ENCODE measurements at places on chromosomes 2 and 18.

GRCh38 chr2:241020629-241021190 lies 22.3 kb downstream of the SNED1 start:
- no peak for DNase-seq

GRCh38 chr2:16817305-16818202 lies 151.9 kb upstream of the CYRIA start:
- no peak for DNase-seq

DNA sequence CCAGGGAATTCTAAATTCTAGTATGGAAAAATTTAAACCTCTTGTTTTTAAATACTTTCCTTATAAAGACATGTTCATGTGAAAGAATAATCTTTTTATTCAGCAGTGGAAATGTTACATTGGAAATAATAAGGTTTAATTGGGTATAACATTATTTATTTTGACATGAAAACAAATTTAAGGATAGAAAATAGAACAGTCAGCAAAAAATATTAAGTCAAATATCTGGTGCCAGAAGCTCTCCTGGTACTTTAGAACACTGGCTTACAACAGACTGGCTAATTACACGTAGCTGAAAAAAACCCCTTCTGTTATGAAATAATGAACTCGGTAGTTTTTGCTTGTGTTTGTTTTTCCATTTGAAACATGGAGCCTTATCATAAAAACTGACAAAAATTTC lies 447.9 kb downstream of the DSEL start:
- DNase-seq = no peak

GRCh38 chr18:3605486-3605952 lies 155.5 kb downstream of the TGIF1 start:
- DNase-seq = no peak

DNA sequence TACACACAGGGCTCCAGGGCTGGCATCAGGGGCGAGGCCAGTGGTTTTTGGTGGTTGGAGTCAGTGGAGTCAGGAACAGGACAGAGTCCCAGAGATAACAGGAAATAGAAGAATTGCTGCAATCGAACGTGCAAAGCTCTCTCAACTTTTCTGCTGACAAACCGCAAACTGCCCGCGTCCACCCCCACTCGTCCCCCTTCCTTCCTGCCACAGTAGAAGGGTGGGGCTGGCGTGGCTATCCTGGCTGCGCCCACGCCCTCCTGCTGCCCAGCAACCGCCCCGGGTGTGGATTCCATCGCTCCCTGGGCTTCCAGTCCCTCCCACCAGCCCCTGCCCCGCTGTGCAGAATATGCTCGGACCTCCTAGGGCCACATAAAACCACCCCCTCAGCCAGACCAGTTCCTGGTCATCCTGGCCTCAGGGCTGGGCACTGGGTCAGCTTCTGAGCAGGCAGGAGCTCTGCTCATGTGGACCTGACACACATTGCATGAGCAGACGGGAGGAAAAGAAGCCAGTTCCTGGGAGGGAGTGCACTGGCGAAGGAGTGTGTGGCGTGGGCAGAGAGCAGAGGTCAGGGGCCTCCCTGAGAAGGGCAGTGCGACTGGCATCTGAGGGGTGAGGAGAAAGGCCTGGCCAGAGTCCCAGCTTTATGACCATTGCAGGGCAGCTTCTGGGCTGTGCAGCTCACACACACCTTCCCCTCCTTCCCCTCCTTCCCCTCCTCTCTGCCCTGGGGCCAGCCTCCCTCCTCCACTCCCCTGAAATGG lies 85.4 kb upstream of the ATG16L1 start:
- peak; percentile 42 for DNase-seq

DNA sequence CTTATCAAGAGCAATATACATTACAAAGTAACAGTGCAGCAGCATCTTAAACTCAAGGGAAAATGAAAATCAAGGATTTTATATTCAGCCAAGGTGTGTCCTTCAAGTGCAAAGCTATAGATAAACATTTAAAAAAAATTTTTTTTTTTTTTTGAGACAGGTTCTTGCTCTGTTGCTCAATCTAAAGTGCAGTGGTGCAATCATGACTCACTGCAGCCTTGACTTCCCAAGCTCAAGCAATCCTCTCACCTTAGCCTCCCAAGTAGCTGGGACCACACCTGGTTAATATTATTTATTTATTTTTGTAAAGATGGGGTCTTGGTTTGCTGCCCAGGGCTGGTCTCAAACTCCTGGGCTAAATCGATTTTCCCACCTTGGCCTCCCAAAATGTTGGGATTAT lies 9.0 kb downstream of the CDKL4 start:
- DNase-seq = no peak

- DNase-seq = no peak
These were observed 49.1 kb upstream of the SLC14A2 start for GRCh38 chr18:45566025-45566740.

- peak; percentile 84 for DNase-seq
These were observed 63.3 kb upstream of the ALPP start for GRCh38 chr2:232315049-232315922.

DNA sequence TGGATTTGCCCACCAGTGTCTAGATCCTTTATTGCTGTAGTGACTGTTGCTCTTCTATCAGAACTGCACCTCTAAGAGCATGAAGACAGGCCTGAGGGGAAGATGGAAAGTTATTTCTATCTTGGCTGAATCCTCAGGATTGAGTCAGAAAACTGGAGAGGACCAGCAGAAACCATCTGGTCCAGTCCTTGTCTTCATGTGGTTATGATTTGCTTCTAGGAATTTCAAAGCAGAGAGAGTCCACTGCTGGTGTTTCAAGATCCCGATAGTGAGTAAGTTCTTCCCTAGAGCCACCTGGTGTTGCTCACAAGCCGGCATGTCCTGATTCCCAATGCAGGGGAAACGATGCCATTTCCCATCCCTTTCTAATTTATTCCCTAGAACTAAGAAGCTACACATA lies 84.2 kb downstream of the NCKAP5 start:
- no peak for DNase-seq

- DNase-seq = no peak
These were observed 79.6 kb downstream of the GORASP2 start for GRCh38 chr2:171008550-171009205.

- no peak for DNase-seq
These were observed 861.1 kb downstream of the CNTNAP5 start for GRCh38 chr2:124886216-124886615.

DNA sequence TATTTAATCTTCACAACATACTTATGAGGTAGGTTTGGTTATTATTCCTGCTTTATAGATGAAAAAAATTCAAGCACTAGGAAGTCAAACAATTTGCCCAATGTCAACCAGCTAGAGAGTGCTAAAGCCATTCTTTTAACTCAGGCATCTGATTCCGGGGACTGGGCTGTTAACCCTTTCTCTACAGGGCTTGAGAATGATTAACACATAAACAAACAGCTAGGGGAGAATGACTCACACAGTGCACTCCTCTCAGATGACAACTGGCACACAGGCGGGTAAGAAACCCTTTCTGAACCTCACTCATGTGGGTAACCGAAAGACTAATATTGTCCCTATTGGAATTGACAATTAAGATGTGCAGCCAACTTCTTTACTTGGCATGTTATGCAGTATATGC lies 86.3 kb upstream of the FSHR start:
- DNase-seq = no peak
